Uterus (tissue), 4 donors: ENCODE measurements at places on chromosomes 2 and 18.

DNA sequence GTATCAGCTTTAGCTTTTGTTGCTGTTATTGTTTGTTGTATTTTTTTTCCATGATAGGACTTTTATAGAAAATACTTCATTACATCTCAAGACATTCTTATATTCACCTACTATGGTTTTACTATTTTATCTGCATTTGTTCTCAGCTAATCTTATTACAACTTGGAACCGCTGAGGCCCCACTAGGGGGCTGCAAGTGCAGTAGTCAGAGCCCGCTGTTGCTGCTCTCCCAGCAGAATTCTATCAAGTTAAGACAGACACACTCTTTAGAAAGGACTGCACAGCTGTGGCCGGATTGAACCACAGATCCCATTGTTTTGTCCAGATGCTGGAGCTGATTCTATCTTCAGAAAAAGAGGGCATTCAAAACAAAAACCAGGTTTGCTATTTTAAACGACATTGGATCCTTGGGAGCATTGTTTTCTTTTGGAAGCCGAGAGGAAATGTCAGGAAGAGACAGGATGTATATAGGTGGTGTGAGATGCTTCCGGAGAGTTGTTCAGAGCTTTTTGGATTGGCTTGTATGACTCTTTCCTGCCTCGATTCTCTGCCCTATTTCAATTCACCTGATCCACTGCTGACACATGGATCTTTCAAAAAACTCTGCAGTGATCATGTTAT is 105.7 kb upstream of the GAREM1 start:
- no peak for DNase-seq

DNA sequence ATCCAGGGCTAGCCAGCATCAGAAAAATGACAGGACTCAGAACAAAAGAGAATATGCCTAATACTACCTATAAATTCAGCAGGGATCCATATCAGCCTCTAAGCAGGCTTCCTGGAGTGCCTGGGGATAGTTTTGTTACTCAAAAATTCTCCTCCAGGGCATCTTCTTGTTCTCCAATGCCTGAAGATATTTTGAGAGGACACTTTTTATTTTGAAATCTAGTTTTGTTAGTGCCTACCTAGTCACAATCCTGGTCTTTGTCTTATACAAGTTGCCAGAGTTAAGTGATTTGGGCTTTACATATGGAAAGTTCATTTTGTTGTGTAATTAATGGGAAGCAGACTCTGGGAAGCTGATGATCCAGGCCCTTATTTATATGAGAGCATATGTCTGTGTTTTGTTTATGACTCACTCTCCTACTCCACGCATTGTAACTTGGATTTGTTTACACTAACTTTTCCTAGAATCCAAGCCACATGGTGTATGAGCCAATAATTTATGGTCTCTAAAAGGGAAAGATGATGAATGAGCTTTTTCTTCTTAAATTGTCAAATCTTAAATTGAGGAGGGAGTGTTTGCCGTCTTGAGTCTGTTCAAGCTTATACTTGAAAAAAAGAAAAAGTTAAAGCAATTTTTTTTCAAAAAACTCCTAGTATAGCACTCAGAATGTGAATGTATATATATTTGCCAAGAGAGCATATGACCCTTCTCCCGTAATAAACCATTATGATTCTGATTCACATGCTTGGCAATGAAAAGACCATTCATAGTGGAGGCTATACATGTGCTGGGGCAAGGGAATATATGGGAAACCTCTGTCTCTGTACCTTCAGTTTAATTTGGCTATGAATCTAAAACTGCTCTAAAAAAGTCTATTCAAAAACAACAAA is 370.3 kb downstream of the SETBP1 start:
- DNase-seq, result no peak

DNA sequence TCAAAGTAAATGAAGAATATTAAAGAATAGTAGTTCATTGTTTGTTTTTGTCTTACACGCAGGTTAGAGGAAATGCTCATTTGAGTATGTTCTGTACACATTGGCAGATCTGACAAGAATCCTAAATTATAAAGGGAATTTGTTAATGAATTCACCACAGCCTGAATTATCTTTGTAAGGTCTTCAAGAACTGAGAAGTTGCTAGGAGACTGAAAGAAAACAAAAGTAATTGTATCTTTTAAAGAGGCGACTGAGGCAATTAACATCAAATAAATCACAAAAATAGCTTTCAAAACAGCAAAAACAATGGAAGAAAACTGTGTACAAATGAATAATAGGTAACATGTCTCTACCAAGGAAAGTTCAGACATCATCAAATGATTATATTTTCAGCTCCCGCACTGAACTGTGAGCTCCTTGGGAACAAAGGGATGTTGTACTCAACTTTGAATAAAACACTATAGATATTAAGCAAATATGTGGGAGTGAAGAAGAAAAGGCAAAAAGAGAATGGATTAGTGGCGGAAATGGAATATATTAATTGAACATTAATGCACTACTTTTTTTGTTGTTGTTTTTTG is 51.7 kb upstream of the ATIC start:
- no peak for DNase-seq

- DNase-seq, result no peak
These were observed 117.4 kb upstream of the NABP1 start for GRCh38 chr2:191560411-191560980.

- DNase-seq, result peak; percentile 65
These were observed 47.1 kb upstream of the SELENOI start for GRCh38 chr2:26298638-26299393.

DNA sequence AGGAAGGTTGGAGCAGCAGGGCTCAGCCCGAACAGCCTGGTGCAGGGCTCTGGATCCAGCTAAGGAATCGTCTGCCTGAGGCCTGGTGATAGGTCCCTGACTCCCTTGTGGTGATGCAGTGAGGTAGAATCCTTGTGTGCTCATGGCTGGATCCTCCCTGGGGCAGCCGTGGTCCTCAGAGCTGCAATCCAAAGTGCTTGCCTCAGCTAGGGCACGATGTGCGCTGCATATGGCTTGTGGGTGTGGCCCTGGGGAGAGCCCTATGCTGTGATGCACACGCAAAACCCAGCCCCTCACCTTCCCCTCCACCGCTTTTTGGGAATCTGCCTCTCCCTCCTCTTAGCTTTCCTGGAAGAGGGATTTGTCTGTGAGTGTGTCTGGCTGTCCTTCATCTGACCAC is 142.2 kb downstream of the DYSF start:
- DNase-seq, result no peak

GRCh38 chr2:48126162-48126561 is 219.9 kb upstream of the FBXO11 start:
- peak; percentile 86 for DNase-seq

- DNase-seq, result no peak
These were observed 19.1 kb downstream of the PARD6G start for GRCh38 chr18:80228051-80228848.

DNA sequence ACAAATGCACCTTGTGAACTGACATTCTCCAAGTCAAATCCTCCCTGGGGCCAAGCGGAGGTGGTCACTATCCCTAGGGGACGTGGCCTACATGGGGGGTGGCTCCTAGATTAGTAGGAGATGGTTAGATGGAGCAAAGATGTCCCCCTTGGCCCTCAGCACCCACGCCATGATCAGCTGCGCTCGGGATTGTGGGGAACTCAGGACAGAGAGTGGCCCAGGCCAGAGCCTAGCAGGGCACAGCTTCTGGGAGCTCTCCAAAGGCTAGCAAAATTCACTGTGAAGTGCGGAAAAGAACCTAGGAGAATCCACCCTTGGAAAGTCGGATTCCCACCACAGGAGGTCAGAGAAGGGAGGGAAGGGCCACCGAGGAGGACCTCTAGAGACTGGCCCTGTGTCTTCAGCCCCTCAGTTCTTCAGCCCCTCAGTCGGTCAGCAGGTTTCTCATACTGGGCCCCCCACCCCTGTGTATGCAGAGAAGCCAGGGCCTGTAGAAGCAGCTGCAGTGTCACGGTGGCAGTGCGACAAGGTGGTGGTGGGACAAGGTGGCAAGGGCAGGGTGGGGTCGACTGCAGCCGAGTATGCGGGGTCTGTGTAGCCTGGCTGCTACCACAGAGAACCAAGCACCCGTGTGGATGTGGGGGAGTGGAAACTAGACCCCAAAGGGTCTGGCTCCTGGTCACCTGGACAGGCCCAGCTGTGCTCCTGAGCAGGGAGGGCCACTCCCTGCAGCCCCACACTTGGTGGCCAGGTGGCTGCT is 18.4 kb downstream of the GPR55 start:
- no peak for DNase-seq

DNA sequence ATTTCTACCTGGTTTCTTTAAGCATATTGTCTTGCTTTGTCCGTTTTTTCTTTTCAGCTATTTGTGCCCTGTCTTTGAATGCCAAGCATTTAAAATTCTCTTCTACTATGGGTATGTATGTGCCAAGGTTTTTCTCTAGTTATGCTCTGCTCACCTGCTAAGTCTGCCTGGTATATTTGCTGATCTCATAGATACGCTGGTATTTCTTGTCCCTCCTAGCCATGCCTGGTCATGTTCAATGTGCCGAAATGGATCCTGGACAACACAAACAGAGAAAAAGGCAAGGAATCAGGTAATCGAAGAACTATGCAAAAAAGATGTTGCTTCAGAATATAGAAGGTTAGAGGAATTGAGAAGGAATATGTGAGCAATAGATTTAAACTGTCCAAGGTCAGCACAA is 14.9 kb upstream of the KDM3A start:
- no peak for DNase-seq

GRCh38 chr18:34661464-34662087 is 48.5 kb upstream of the DTNA start:
- DNase-seq, result no peak

GRCh38 chr2:73000808-73001570 is 70.5 kb downstream of the SFXN5 start:
- DNase-seq, result peak; percentile 6

- DNase-seq, result no peak
These were observed 74.2 kb upstream of the ST6GAL2 start for GRCh38 chr2:106959975-106960682.

DNA sequence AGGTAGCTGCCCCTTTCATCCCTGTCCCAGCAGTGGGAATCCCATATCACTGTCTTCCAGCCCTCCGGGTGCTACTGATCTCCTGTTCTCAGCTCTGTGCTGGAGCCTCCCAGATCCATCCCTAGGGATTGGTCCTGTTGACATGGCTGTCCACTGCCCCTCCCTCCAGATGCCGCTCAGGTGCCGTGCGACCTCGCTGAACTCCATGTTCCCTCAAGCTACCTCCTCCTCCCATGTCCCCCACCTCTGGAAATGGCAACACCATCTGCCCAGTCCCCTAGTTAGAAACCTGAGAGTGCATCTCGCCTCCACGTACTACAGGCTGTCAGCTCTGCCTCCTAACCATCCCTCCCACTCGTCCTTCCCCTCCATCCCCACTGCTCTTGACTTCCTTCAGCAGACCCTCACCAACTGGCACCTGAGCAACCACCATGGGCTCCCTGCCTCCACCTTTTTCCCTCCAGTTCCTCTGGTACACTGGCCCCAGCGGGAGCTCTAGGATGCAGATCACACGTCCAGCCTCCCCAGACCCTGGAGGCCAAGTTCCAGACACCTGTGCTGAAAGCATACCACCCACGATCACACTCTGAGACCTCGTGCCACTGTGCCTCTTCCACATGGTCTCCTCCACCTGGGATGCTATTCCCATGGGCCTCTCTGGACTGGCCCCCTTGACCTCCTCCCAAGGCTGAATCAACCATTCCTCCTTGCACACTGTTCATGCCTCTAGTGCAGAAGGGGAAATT is 106.8 kb downstream of the KLHL29 start:
- no peak for DNase-seq

- DNase-seq, result no peak
These were observed 4.5 kb downstream of the RAB31 start for GRCh38 chr18:9712611-9713010.

GRCh38 chr18:55236150-55236931 is 277.1 kb upstream of the CCDC68 start:
- DNase-seq, result no peak

GRCh38 chr2:30663806-30664205 is 143.4 kb downstream of the CAPN13 start:
- no peak for DNase-seq

DNA sequence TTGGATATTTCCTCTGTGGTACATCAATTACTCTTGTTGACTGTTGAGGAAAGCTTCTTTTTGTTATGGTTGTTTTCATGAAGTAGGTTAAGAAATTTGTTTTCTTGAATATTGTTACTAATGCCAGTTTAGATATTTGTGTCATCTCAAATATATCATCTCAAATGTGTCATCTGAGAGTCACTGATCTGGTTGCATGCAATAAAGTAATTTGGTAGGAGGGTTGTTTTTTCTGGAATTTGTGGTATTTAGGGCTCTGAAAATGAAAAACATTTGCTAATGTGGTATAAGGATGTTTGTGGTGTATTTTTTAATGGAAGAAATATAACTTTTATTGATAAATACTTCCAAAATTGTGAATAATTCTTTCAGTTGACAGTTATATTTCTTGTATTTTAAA is 117.7 kb downstream of the GREB1L start:
- DNase-seq, result no peak

GRCh38 chr2:71464389-71464788 is 11.0 kb downstream of the DYSF start:
- no peak for DNase-seq

DNA sequence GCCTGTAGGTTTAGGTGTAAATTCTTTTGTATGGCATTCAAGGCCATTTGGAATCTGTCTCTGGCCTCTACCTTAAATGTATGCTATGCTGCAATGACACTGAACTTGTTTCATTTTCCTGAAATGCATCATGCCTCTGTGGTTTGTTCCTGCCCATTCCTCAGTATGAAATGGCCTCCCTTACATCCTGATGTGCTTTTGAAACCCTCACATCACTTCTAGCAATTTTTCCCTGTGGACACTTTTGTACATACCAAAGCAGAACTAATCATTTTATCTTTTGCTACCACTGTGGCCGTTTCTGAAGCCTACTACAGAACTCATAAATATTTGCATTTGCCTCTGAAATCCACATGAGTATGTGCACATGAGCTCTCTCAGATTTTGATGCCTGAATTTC is 557.2 kb downstream of the ERBB4 start:
- no peak for DNase-seq

DNA sequence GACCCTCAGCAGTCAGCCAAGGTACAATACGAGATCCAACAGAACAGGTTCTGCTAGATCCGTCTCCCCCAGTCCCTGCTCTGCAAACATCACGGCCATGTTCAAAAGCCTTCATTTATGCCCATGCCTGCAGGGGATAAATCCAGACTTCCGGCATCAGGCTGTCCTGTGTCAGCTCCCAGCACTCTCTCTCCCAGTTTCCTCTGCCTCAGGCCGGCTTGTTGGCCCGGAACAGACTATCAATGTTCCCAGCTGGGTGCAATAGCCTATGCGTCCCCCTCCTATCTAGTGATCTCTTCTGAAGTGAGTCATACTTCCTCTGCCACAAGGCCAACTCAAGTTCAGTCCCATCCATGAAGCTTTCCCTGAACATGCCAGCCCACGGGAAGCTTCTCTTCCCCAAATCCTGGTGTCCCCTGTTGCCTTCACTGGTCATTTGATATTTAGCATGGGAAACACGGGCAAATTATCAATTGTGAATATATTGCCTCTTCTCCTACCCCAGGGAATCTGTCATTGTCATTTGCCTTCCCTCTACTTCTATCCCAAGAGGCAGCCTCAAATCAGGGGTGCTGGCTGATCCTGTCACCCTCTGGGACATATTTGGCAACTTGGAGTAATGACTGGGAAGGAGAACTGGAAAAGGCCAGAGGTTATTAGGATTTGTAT is 51.1 kb downstream of the CAPN13 start:
- no peak for DNase-seq

GRCh38 chr2:54285451-54285850 is 29.4 kb upstream of the TSPYL6 start:
- no peak for DNase-seq

- no peak for DNase-seq
These were observed 59.0 kb upstream of the LDLRAD4 start for GRCh38 chr18:13159579-13159978.
